ENCODE measurements at places on chromosomes 2 and 18. TPM values are rescaled to one million over a fixed set of nuclear protein-coding genes. Genes with fewer than 3 reads are reported as not detected.

Gene CKAP2L
- total RNA-seq: 24.5 TPM

Gene RAB17
- total RNA-seq: 0.14 TPM

Gene STK11IP
- 26.4 TPM for total RNA-seq

Gene CLEC4F
- total RNA-seq: not detected

Gene ANO7
- 5.1 TPM for total RNA-seq

Gene TEX44
- not detected for total RNA-seq

Gene MROH2A
- not detected for total RNA-seq

Gene GALR1
- total RNA-seq: not detected

Gene CHMP1B
- 25.8 TPM for total RNA-seq

Gene PLEK
- 4.8 TPM for total RNA-seq

Gene KYNU
- total RNA-seq: not detected

Gene CFAP221
- not detected for total RNA-seq

Gene MYO5B
- total RNA-seq: not detected

Gene SLC11A1
- total RNA-seq: 0.23 TPM

Gene DSC3
- total RNA-seq: 0.04 TPM

Gene TMEM198
- 2.2 TPM for total RNA-seq

Gene HS6ST1
- total RNA-seq: 12.5 TPM

Gene EIF2AK3
- total RNA-seq: 17.4 TPM

Gene ALPG
- not detected for total RNA-seq

Gene MEP1B
- total RNA-seq: not detected

Gene DLGAP1
- total RNA-seq: not detected

Gene ASB18
- not detected for total RNA-seq

Gene CD207
- total RNA-seq: not detected

Gene IL37
- not detected for total RNA-seq

Gene KCNK3
- total RNA-seq: not detected

Gene NLRC4
- not detected for total RNA-seq

Gene ANKRD53
- total RNA-seq: not detected

Gene CEP76
- total RNA-seq: 12.5 TPM

Gene EML6
- total RNA-seq: 1.2 TPM

Gene HIBCH
- total RNA-seq: 19.3 TPM

Gene TUBA3E
- total RNA-seq: not detected

Gene SLC4A3
- total RNA-seq: not detected

Gene ZNF516
- 7.0 TPM for total RNA-seq

All from activated CD8-positive, alpha-beta T cell treated with anti-CD3 and anti-CD28 coated beads for 36 hours (primary cell).